ENCODE measurements at places on chromosomes 7 and 10. TPM values are rescaled to one million over a fixed set of nuclear protein-coding genes. Genes with fewer than 3 reads are reported as not detected.

KLLN gene
- total RNA-seq: 0.56 TPM

HOXA4 gene
- 0.12 TPM for total RNA-seq

PBLD gene
- 8.1 TPM for total RNA-seq

NKX1-2 gene
- not detected for total RNA-seq

PNLIP gene
- total RNA-seq: not detected

ZNF488 gene
- not detected for total RNA-seq

SPDYE8 gene
- total RNA-seq: not detected

PNLIPRP2 gene
- not detected for total RNA-seq

CPN1 gene
- total RNA-seq: not detected

ZNF503 gene
- total RNA-seq: 10.8 TPM

TMEM209 gene
- 7.8 TPM for total RNA-seq

SAP25 gene
- total RNA-seq: not detected

NPFFR1 gene
- total RNA-seq: under 0.01 TPM

C10orf67 gene
- not detected for total RNA-seq

All from aortic smooth muscle cell (primary cell).